Fibroblast of the aortic adventitia (primary cell): ENCODE measurements at places on chromosomes 7 and 10.
A peak's percentile ranks its signal among the peaks of the same experiment; 100 is the strongest.

DNA sequence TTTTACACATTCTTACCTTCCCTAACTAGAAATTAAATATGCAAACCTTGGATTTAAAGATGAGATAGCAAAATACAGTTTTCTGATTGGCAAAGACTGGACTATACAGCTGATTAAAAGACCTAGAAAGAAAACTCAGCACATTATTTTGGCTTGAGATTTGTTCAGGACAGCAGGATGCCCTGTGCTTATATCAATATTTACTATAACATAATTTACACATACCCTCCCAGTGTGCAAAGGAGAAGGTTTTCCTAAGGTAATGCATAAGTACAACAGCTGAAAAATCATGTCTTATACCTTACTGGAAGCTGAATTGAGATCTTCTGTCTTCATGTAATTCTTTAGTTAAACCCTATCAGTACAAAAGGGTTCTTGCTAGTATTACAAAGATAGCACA lies 458.6 kb downstream of the PARD3 start:
- DNase-seq: no peak

DNA sequence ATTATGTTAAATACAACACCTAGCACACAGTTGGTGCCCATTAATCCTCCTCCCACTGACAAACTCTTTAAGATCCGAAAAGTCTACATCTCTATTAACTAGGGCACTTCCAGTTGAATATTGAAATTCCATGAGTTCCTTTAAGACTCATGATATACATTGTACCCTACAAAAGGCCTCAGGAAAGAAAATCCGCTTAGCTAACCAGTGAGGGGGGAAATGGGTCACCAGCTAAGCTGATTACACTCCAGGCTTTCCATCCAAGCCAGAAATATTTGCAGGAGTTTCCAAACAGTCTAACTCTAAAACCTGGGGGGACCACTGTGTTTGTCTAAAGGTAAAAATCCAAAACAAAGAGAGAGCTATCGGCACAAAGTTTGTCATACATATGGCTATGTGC lies 1.3 kb upstream of the LRIT2 start:
- DNase-seq: no peak

- DNase-seq: peak; percentile 81
These were observed 2.0 kb upstream of the HEPACAM2 start for GRCh38 chr7:93228302-93228701.

DNA sequence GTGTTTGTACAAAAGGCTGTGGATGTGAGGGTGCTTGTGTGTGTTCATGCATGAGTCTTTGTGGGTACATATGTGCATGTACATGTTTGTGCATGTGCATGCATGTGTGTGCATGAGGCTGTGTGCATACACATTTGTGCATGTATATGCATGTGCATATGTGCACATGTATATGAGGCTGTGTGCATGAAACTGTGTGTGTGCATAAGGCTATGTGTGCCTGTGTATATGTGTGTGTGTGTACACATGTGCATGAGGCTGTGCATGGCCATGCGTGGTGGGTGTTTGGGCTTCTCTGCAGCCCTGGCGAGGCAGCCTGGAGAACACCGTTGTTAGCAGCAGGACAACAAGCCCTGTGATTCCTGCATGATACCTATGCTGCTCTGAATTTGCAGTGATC lies 207.7 kb upstream of the ADCY1 start:
- no peak for DNase-seq

DNA sequence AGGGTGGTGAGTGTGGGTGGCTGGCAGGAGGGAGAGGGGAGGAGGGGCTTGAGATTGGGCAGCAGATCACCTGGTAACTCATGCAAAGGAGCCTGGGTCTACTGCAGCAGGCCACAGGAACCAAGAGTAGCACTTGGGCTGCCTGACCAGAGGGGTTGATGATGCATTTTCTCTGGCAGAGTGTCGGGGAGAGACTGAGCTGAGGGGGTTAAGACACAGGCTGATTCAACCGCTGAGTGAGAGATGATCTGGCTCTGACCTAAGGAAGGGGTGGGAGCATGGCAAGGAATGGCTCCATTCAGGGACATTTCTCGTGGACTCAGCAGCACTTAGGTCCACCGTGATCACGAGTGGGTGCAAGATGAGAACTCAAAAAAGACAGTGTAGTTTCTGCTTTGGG lies 115.5 kb upstream of the STK17A start:
- peak; percentile 36 for DNase-seq

- no peak for DNase-seq
These were observed 161.9 kb upstream of the INSYN2A start for GRCh38 chr10:127358337-127358736.

DNA sequence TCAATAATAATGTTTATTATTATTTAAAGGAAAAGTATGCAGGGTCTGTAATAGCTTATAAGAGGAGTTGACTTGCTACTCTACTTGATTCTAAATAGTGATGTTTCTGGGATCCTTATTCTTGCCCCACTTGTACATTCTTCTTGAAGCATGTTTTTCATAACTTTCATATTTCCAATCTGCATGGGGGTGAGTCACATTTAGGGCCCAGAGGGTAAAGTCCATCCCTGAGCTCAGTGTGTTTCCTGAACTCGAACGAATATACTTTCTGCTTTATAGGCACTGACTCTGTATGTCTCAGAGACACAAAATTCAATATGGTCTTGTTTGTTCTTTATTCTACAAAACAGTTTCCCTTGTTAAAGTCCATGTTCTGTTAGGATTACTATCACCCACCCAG lies 61.0 kb upstream of the SMIM30 start:
- DNase-seq: no peak
